ENCODE measurements at places on chromosomes 3 and 15.

- DNase-seq = no peak
These were observed 54.9 kb downstream of the CCNL1 start for GRCh38 chr3:157104928-157105652.

GRCh38 chr15:49610157-49610918, 10.3 kb downstream of the FAM227B start:
- DNase-seq = no peak

- DNase-seq = no peak
These were observed 836.5 kb downstream of the PDCD6IP start for GRCh38 chr3:34634939-34635338.

- DNase-seq = peak; percentile 29
These were observed 74.7 kb downstream of the BTD start for GRCh38 chr3:15676259-15676658.

DNA sequence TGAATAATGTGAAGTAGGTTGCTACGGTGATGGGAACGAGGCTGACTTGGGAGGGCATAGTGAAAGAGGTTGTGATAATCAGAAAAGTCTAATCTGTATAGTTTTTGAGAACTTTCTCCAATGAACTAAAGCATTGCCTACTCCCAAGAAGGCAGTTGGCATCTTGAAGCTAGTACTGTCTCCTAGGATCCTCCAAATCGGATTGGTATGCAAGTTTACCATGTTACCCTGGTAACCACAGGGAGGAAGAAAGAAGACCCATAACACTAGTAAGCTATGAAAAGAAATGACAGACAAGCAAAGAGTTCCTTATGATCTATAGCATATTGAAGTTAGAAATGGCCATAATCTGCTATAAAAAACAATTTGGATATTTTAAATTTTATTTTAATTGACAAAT, 127.2 kb upstream of the SYNPR start:
- DNase-seq = no peak

- no peak for DNase-seq
These were observed 1.0 kb upstream of the HTR3D start for GRCh38 chr3:184030536-184030935.

DNA sequence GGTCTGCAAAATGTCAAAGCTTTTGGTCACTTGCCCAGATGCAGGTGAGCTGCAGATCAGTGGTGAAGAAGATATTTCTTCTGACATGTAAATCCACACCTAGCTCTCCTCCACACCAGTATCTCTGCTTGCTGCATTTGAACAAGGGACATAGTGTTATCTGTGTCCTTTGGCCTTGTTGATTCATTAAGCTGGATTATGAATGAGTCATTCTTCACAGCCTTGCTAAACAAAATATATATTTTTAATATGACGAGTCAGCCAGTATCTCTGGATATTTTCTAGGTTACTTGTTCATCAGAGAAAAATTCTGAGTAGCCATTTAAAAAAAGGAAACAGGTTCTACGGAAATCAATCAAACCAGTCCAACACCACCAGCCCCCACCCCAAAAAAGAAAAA, 190.6 kb upstream of the ADAMTS9 start:
- DNase-seq = no peak

GRCh38 chr15:75532413-75533250, 46.5 kb downstream of the PTPN9 start:
- peak; percentile 6 for DNase-seq

DNA sequence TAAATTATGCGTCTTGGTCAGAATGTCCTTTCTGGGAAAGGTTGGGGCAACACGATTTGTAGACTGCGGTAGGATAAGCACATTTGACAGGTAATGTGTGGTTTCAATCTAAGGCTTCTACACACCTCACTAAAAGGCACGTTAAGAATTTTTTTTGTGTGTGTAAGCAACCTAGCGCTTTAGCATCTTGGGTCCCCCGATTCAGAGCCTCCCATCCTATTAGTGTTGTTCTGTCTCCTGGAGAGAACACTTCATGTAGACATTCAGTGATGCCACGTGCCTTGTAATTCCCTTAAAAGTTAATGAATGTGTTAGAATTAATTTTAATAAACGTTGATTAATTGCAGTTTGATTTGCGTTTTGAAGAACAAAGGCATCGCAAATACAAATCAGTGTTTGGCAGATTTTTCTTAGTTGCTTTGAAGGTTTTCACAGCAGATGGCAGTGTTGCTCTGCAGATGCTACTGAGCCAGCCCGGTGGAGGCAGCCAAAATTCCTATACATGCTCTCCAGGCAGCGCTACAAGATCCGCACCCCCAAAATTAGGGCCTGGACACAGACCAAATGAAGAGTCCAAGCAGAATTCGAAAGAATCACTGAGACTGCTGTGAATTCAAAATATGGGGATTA, 63.5 kb downstream of the OTOL1 start:
- DNase-seq = peak; percentile 22

DNA sequence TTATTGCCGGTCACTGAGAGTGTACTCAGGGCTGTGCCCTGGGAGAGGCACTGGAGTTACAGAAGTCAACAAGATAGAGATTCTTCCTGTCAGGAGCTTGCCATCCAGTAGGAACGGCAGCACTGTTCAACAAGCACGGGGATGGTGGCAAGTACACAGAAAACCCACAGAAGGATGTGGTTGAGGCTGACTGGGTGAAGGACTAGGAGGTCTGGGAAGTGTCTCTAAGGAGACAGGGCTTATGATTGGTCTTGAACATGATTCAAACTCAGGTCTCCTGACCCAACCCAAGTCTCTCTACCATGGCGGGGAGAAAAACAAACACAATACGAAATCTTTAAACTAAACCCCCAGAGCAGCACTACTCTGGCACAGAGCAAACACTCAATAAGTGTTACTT, 37.6 kb downstream of the ERICH6 start:
- DNase-seq = peak; percentile 15

- no peak for DNase-seq
These were observed 3.2 kb downstream of the DUOX1 start for GRCh38 chr15:45132844-45133560.

DNA sequence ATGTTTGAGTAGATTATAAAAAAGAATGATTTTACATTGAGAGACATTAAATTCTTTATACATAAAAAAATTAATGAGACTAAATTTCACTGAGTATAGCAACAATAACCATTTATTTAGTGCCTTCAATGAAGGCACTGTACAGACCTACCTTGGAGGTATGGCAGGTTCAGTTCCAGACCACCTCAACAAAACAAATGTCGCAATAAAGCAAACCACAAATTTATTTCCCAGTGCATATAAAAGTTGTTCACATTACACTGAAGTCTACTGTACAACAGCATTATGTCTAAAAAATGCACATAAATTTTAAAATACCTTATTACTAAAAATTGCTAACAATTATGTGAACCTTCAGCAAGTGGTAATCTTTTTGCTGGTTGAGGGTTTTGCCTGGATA, 58.8 kb downstream of the SLC24A1 start:
- no peak for DNase-seq

DNA sequence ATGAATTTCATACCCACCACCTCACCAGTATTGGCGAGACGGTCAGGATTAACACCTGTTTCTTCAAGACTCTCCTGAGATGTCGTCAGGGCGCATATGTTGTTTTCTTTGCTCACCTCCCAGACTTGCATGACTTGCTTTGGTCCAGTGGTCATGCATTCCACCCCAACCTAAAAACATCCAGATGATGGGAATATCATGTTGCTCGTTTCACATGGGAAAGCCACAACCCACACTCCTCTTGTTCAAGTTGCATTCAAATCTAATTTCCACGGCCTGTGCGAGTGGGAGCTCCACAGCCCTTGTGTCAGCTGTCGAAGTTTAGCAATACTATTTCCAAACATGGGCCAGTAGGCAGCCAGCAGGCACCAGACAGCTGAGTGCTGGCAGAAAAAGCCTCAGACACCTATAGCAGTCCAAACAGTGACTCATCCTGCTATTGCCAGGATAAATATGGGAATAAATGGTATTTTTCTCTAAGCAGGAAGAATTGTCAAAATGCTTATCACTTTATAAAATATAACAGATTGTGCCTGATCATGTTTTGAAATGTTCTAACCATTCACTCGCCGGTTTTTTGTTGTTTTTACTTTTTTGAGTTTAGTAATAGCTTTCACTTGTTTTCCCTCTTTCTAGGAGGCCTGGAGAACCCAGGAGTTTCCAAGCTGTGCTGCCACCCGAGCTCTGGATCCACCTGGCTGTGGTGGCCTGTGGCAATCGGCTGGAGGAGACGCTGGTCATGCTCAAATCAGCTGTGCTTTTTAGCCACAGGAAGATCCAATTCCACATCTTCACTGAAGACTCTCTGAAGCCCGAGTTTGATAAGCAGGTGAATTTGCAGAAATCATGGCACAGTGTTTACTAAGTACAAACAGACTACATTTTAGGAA, 20.1 kb downstream of the GXYLT2 start:
- DNase-seq = no peak

DNA sequence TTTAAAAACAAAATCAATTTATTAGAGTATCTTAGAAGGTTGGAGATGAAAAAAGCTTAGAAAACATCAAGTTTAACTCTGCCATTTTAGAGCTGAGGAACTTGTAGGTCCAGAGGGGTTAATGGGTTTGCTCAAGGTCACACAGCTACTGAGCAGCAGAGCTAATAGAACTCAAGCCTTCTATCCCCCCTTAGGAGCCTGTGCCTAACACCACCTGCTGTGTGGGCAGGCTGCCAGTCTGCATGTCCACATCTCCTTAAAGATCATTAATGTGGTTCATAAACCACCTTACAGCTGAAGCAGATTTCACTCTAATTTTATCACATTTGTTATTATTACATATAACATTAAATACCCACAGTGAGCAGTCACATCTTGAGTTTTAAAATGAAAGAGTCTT, 14.1 kb upstream of the SLC35G2 start:
- no peak for DNase-seq

DNA sequence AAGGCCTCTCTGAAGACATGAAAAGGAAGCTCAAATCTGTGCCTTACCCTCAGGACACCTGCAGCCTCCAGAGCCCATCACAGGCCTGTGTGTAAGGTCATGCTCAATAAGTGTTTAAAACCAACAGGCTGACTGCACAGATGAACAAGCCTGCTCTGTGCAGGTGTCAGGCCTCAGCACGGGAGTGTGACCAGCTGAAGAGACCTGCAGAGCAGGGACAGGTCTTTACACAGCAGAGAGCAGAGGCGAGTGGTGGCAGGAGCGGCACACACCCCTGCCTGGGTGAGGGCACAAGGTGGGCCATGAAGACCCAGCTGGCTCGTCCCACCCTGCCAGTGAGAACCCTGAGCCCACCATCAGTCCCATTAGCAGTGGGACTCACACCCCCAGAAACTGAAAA, 56.9 kb downstream of the ROPN1B start:
- DNase-seq = no peak

DNA sequence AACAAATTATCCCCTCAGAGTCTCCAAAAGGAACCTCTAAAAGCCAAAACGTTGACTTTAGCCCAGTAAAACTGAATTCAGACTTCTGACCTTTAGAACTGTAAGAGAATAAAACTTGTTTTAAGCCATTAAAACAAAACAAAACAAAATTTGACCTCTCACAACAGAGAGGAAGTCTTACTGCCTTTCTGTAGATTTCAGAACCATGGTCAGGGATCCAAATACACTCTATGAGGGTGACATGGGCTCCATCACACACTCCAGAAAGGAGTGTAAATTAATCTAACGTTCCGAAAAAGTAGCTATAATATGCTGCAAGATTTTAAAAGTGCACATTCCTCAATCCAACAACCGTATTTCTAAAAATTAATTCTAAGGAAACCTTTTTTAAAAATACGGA, 19.2 kb upstream of the RPL14 start:
- DNase-seq = no peak

All from activated CD4-positive, alpha-beta T cell treated with anti-CD3 and anti-CD28 coated beads, Interleukin-2, Interleukin-6, amounts not matched to agents 100 ng/mL and 50 ng/mL, durations not matched to agents 16 hours and 8 hours (primary cell).